ENCODE measurements at places on chromosomes 1 and 21.

DNA sequence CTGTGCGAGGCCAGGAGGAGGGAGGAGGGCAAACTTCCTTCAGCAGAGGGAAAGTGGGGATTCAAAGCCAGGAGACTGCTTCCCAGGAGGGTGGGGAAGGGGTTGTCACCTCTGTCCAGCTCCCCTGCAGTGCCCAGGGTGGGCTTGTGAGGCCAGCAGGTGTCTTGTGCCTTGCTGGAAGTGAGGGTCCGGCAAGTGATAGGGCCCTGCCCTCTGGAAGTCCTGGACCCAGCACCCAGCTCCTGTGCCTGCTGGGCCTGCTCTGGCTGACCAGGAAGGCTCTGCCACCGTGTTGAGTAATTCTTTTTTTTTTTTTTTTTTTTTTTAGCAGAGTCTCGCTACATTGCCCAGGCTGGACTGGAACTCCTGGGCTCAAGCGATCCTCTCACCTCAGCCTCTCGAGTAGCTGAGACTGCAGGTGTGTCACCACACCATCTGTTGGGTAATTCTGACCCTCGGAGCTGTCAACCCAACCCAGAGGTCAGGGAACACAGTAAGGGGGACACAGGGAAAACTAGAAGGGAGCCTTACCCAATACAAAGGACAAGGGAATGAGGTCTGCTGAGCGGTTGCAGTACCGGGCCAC, 1.0 kb downstream of the BEST4 start:
- DNase-seq = no peak

DNA sequence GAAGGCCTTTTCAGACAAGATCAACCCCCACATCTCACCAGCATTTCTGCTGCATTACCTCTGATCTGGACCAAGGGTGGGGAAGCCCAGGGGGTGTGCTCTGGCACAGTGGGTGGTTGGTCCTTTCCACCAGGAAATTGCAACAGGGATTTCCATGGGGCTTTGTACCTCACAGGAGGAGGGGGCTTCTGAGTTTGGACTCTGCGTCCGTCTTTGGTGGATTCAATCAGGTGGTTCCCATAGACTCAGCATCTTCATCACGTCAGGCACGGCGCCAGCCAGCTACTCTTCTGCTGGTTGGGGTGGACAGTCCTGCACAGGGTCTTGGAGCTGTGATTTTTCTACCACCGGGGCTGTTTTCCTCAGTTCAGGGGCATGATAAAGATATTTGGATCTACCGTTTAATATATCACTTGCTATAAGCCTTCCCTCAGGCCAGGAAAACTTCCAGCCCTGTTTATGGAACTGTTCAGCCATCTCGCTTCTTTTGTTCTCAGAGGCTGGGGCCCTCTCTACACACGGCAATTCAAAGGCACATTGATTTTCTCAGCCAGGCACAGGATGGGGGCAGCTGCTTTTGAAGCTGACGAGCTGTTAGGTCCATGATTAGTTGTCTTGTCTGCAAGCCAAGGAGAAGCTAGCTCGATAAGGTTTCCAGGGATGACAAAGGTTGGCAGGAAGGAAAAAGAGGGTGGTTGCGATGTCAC, 467.3 kb downstream of the CAMTA1 start:
- DNase-seq = no peak

DNA sequence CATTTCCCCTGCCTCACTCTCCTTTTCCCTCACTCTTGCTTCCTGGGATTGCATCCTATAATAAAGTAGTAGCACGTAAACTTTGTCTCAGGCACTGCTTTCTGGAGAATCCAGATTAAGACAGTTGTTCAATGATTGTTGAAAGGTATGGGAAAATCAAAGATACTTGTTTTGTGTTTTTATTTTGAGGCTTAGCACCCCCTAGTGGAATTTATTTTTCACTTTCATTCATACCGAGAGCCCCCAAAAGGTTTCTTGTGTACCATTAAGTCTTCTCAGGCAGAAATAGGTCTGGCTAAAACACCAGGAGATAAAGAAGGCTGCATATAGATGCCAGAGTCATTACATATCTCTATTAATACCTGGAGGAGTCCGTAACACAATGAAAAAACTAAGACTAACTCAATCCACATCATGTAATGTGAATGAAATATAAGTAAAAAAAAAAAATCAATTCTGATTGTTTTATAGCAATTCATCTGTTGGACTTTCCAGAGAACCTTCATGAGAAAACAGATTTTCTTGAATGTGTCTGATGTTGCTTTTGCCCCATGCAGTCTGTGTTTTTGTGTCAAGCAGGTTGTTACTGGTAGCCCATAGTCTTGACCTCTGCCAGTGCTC, 103.5 kb downstream of the RPE65 start:
- DNase-seq = peak; percentile 14

DNA sequence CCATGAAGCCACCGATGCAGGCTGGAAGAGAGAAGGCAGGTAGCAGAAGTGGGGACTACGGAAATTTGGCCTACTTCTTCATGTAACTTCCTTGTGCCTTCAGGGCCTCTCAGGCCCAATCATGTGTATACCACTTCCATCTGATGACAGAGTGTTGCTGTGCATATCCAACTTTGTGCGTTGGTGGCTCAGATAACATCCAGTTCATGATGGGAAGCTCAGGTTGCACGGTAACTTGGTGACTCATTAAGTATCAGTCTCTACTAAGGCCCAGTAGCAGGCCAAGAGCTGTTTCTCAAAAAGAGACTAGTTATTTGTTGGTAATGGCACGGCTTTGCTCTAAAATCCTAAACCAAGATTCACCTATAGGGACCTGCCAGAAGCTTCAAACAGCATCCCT, 117.6 kb downstream of the LTN1 start:
- DNase-seq = no peak

GRCh38 chr1:91511386-91511785, 10.7 kb downstream of the CDC7 start:
- DNase-seq = peak; percentile 40

DNA sequence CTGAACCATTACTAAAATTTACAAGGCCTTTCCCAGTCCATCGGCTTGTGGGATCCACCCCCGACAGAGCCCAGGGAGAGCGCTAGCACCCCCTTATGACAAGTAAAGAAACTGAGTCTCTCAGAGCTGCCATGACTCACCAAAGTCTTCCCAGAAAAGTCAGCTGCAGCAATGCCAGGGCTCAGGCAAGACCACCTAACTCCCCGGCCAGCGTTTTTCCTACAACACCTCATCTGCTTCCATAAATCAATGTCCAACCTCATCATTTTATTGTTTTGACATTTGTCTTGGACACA, 15.0 kb downstream of the DHCR24 start:
- DNase-seq = no peak

DNA sequence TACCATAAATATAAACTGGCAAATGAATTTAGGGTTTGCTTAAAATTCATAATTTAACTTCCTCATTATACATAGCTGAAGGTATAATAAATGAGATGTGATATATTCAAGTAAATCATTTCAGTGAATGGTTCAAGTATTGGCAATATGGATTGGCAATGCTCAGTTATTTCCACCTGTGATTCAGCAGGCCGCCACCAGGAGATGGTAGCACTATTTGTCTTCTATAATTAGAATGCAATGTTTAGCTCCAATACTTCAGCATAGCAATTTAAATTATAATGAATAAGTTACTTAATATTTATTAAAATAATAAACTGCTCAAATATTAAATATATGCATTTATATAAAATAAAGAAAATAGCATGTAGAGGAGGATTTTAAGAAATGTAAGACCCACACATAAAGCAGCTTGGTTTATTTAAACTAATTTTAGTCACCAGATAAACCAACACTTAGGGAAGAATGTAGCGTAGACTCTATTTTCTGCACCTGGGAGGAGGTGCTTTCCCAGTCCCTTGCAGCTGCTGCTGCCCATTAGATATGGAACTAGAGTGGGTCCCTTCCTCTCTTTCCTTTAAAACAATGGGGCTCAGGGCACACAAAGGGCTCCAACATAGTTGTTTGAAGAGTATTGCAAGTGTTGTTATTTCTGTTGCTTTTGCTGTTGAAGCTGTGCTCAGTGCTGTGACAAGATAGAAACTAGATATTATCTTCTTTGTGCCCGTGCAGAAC, 62.1 kb downstream of the PLPPR4 start:
- no peak for DNase-seq

DNA sequence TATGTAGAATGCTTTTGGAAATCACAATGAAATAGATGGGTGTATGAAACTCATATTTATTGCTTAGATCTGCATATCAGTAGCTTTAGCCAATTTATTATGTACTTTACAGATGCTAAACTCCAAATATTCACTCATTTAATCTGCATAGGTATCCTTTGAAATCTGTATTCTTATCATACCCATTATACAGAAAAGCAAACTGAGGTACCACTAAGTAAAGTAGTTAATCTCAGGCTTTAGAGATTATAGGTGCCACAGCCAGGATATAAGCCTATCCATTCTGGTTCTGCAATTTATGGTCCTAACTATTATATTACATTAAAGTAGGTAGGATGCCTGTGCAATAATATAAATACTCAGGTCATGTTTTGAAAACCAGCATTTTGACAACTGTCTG, 369.4 kb downstream of the NCAM2 start:
- no peak for DNase-seq

GRCh38 chr21:42384156-42384945, 11.5 kb downstream of the TMPRSS3 start:
- no peak for DNase-seq

DNA sequence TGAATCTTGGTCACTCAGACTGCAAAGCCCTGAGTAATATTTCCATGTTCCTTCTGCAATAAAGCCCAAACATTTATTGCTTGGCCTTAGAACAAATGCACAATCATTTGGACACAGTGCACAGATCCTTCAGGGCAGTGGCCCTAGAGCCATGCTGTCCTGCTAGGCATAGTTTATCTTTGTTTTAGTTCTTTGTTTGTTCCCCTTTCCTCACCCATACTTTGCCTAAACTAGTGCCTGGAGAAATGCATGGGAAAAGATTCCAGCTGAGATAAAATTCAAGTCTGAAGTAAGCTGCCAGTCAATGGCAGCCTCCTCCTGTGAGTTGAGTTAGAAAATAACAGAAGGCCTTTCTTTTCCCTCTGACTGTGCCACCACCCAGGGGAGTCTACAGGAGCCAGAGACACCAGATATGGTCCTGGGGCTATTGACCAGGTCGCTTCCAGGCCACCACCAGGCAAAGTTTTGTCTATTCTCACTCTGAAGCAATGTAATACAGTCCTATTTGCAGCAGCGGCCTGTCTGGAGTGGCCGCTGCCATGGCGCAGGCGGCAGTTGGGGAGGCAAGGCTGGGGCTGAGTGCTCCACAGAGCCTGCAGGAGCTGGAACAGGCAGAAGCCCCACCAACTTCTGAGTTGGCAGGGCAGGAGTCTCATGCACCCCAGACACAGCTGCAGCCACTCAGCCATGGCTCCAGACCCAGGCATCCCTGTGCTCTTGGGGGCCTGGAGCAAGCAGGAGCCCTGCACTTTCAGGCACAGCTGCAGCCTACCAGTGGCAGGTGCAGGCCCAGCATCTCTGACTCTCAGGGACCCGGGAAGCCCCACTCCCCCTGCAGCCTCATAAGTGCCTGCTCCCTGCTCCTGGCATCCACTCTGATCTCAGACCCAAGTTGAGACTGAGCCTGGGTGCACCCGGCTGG, 258.6 kb downstream of the GPATCH2 start:
- DNase-seq = no peak

DNA sequence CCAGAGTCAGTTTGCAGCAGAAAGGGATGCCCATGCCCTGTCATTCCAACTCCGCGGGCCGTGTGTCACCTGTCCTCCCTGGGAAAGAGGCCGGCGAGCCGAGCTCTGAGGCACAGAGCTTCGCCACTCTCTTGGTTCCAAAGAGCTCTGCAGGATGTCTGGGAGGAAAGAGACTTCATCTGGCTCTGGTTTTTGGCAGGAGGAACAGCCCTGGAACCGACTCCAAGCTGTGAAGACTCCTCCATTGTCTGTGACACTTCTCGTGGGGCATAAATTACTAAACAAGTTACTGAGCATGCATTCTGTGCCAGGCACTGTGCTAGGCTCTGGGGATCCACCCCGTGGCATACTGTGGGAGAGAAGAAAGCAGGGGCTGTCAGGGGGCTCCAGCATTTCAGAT, 3.9 kb upstream of the FAM151A start:
- DNase-seq = no peak

DNA sequence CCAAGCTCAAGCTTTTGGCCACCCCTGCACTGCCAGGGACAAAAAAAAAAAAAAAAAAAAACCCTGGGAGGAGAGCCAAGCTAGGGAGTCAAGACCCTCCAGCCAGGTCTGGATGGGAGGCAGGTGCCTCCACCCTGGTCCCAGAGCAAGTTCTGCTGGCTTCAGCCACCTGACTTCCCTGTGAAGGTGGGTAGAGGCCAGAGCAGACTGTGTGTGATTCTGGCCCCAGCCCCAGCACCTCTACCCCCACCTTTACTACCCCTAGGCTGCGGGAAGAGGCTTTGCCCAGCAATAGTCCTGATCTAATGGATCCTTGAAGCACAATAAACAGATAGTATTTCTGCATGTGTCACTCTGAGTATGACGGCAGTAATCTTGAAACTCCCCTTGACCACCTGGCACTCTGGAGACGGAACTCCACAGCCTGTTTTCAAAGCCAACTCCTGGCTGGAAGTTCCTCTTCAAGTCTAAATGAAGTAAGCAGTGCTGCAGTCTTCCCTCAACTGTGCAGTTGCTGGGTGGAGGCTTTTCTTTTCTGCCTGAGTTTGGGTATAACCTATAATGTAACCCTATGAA, 9.8 kb downstream of the PDZK1IP1 start:
- no peak for DNase-seq

DNA sequence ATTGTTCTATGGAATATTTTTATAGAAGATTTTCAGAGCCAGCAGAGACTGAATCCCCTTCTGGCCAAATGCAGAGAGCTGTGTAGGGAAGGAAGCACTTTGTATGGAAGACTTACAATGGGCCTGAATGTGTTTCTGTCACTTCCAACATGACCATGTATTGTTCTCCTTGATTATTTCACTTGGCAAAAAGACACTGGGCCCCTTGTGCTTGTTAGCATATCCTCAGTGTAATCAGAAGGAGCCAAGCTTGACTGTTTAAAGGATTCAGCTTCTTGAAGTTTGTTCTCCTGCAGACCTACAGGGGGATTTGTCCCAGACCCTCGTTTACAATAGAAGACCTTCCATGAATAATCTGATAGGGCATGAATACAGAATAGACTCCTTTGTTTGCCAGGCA, 48.1 kb upstream of the UBE2U start:
- DNase-seq = no peak

GRCh38 chr1:151960780-151961513, 32.7 kb downstream of the S100A10 start:
- no peak for DNase-seq

- no peak for DNase-seq
These were observed 694 bp downstream of the TMEM167B start for GRCh38 chr1:109091078-109091838.

DNA sequence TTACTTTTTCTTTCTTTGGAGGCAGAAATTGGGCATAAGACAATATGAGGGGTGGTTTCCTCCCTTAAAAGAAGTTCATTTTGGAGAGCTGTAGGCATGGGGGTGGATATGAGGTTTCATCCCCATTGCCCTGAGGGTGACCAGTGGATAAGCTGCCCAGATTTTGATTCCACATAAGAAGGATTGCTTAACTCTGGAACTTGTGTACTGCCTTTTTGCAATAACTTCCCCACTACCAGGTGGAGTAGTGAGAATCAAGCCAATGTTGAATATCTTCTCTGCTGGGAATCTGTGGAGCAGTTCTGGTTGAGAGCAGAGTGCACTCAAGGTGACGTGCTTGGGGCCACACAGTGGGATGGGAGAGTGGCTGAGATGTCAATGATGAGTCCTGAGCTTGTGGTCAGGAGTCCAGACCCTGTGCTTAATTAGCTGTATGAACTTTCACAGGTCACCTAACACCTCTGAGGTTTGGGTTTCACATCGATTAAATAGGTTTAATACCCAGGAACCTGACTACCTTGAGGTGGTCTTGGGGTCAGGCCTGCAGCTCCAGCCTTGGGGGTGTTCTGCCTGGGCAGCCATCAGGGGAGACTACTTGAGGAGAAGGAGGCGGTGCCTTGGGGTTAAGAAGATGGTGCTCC, 152.9 kb downstream of the FCRL5 start:
- DNase-seq = no peak

All from NCI-H1694 (cell line).